Stimulated activated CD8-positive, alpha-beta memory T cell treated with anti-CD3 and anti-CD28 coated beads, Interleukin-7, amount 100 ng/mL, for 4 hours (primary cell): ENCODE measurements at places on chromosomes 12 and 14.

GRCh38 chr12:11894890-11895289, 175.8 kb upstream of the BCL2L14 start:
- no peak for DNase-seq

DNA sequence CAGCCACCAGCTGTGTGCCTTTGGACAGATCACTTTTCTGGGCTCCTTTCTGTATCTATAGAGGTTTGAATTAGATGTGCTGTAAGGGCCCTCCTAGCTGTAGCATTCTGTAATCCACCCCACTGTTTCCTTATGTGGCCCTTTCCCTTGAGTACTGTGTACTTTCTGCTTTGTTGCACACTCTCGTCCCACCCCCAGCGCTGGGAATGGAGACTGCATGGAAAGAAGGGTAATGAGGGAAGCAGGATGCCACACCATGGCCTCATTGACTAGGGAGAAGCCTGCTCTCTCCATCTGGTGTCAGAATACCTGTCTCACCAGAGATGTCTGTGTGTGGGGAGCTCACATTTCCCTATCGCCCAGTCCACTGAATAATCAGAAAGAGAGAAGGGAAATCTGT, 13.6 kb upstream of the GALNT16 start:
- DNase-seq, result no peak

GRCh38 chr14:49992901-49993339, 100.0 kb downstream of the ARF6 start:
- DNase-seq, result no peak

- DNase-seq, result no peak
Observed at GRCh38 chr12:80056845-80057244, 42.5 kb upstream of the OTOGL start.

DNA sequence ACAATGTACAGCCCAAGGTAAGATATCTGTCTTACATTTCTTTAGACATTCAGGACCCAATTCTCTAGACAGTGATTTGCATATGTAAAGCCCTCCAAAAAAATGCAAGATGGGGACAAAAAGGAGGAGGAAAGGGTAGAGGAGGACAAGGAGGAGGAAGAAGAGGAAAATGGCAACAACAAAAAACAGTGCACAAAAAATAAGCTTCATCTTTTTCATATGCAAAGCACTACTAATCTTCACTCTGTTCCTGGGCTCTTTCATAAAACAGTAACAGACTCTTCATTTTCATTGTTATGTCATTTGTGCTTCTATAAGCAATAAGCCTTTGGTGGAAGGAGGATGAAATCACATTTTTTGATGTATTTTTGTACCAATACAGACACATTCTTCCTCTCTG, 61.4 kb downstream of the KCNH5 start:
- no peak for DNase-seq

GRCh38 chr12:78004249-78005093, 173.8 kb downstream of the NAV3 start:
- no peak for DNase-seq

DNA sequence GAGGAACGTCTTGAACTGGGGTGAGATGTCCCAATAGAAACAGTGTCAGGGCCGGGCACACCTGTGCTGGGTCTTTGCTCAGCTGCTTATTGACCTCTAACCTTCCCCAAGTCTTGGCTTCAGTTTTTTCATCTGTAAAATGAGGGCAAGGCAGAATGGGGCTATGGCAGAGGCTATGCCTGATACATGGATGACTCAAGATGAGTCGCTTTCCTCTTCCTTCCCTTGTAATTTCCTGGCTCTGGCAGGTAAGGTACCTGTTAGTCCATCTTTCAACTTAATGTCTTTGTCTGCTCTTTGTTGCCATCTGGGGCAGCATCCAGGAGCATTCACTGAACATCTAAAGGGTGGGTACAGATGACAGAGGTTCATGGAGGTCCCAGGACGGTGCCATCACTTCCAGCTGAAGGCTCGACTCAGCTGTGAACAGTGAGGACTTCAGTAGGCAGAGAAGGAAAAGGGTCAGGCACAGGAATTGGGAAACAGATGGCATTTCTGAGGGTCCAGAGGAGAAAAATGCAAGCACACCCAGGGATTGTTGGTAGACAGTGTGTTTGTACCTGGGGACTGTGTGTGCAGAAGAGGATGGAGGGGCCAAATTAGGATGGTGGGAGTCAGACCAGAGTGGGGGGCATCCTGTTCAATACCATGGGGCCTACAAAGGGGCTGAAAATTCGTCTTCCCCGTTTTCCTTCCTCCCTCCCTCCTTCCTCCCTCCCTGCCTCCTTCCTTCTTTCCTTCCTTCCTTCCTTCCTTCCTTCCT, 268.3 kb downstream of the VRK1 start:
- DNase-seq, result no peak

DNA sequence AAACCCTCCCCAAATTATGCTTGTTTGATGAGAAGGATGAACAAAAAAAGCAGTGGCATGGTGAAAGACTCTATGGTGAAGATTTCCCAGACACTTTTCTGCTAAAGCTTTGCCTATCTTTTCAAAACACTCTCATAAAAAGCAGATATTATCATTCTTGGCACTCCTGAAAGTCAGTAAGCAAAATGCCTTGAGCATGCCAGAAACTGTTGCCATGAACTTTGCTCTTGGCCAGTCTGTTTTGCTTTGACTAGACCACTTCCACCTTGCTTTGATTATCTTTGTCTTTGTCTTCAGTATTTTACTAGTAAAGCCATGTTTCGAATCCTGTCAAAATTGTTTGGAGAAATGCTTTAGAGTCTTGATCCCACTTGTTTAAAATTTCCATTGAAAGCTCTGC, 110.4 kb downstream of the CNTN1 start:
- no peak for DNase-seq

DNA sequence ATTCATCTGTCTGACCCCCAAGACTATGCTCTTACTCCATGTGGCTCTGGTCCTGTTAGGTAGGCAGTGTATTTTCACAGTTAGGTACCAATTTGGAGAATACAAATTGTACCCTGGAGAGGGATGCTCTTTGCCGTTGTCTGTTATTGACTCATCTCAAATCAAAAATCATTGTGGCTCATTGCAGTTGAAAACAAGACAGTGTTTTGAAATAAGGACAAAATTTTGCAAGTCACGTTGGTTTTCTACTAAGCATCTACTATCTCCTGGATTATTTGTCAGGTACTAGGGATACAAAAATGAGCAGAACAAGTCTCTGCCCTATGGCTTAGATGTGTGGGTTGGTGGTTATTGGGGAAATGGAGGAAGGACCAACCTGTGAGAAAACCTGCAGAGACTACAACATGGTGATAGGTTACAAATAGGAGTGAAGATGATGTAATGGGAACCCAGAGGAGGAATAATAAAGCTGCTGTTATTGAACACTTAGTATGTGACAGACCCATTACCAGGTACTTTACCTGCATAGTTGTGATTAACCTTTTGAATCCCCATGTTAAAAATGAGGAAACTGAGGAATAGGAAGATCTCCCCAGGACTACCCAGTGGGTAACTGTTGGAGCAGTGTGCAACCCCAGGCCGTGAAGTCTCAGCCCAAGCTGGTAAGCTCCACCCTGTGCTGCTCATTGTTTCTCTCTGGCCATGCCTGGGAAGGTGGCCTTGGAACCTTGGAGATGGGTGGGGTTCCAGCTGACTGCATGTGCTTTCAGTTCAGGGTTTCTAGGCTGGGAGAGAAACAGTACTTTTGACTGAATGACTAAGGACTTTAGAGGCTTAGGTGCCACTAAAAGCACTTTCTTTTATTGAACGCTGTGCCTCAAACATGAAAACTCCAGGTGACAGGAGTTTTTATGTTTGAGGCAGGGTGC, 72.9 kb upstream of the SRSF5 start:
- no peak for DNase-seq

- DNase-seq, result no peak
Observed at GRCh38 chr14:64075613-64076005, 218.6 kb downstream of the ESR2 start.

DNA sequence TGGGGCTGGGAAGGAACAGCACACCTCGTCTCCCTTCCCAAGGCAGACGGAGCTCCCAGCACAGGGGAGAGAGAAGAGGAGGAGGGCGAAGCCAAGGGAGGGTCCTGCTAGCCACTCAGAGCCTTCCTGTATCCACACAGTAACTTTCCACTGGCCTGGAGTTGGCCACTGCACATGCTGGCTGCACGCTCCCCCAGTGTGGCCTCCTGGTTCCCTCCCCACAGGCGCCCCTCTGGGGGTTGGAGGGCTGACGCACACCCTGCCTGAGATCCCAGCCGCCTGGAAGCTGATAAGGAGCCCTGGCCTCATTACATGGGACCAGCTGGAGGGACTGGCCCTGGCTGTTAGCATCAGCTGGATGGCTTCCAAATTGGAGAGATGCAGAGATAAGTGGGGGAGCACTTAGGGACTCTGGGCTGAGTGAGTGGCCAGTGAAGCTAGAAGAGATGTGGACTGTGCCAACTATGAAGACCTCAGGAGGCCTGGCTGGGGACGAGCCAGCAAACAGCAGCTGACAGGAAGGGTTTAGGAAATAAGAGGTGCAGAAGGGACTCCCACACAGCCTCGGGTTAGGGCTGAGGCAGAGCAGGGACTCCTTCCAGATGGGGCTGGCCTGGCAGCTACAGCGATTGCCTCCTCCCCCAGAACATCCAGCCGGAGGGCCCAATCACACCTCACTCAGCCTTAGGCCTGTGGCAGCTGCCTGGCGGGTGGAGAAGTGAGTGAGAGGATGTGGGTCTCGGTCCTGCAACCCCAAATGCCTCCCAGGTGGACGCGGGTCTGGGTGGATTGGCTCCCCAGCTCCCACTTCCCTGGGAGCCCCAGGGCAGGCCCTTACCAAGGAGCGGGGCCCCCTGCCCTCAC, 26.3 kb upstream of the BCDIN3D start:
- DNase-seq, result no peak

DNA sequence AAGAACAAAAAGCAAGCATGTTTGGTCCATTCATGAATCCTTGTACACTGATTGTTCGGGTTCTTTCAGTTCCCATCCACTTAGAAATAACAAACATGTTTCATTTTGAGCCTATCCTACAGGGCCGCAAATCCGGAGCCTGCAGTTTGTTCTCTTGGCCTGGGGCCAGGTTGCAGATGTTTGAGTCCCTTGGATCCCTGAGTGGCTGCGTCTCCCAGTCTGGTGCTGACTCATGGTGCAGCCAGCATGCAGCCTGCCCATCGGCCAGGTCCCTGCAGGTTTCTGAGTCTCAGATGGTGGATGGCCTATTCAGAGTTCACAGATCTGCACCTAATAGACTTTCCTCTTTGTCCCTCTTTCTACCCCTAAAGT, 1.9 kb upstream of the DYNC1H1 start:
- DNase-seq, result no peak

DNA sequence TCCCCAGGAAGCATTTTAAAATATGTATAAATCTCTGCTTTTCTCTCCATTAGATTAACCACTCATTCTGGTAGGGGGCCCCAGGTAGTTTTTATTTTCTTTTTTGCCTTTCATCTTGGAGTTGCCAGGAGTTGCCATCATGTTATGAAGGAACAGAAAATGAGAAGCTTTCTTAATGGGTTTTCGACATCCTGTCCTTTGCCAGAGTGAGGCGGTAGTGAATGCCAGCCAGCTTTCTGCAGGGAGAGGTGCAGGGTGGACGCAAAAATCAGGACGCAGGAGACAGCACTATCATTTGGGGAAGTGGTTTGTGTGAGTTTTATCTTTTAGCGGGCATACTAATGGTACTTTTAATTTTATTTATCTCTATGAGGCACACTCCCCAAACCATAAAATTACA, 1.7 kb downstream of the RASSF8 start:
- no peak for DNase-seq
